Esophagus mucosa (tissue), 1 donor: ENCODE measurements at places on chromosomes 2 and 18. TPM values are rescaled to one million over a fixed set of nuclear protein-coding genes. Genes with fewer than 3 reads are reported as not detected.

GRCh38 chr2:175156534-175156933, 11.5 kb downstream of the ATF2 start:
- ATAC-seq = no peak

DNA sequence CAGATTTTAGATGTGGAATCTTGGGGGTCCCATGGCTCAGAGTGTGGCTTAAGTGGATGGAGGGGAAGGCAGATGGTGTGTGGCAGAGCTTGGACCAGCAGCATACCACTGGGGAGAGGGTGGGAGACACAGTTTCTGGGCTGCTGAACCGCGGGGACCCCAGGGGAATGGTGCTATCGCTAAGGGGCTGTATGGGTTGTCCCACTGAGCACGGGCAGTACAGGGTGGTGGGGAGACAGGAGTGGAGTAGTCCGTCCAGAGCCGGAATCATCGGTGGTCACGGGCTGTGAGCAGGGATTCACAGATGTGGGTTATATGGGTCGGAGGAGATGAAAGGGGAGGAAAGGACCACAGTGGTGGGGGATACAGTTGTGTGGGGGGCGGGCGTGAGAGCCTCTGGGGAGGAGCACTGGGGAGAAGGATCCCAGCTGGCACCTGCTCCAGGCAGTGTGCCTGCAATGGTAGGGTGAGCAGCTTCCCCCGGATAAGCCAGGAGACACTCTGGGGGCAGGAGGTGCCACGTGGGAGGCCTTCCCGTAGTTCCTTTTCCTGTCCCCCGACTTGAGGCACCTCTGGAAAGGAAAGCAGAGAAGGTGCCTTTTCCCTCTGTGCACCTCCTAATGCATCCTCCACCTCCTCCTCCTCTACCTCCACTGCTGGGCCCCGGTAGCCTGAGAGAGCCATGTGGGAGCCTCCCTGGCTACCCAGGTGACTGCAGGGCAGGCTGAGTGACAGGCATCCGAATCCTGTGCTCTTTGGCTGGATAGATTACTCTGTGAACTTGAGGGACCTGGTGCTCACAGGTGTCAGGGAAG, 24.9 kb downstream of the IGFBP5 start:
- no peak for ATAC-seq

- peak; percentile 27 for ATAC-seq
Observed at GRCh38 chr2:54589340-54590215, 133.5 kb downstream of the SPTBN1 start.

- ATAC-seq = peak; percentile 78
Observed at GRCh38 chr2:101736861-101737291, 39.4 kb downstream of the MAP4K4 start.

- ATAC-seq = no peak
Observed at GRCh38 chr2:133773854-133774653, 205.8 kb upstream of the NCKAP5 start.

DNA sequence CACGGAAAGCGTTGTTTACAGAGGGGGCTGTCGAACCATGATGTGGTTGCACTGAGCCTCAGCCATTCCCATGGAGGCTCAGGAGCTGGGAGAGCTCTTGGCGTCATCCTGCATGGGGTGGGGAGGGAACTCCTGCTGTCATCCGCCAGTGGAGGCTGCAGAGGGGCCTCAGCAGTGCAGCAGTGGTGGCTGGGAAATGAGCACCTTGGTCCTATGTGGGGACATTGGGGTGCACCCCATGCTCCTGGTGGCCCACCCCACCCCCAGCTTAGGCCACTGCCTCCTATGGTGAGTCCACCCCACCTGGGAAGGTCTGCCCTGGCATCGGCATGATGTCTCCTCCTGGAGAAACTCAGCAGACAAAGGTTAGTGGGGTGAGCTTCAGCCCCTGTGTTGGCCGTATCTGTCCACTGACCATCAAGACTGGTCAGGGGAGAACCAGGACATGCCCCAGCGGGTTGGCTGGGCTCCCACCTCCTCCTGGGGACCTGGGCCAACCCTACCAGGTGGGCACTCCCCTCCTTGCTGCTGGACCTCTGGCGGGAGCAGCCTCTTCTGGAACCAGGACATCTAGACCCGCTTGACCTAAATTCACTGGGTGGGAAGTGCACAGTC, 67.8 kb upstream of the HDAC4 start:
- no peak for ATAC-seq

DNA sequence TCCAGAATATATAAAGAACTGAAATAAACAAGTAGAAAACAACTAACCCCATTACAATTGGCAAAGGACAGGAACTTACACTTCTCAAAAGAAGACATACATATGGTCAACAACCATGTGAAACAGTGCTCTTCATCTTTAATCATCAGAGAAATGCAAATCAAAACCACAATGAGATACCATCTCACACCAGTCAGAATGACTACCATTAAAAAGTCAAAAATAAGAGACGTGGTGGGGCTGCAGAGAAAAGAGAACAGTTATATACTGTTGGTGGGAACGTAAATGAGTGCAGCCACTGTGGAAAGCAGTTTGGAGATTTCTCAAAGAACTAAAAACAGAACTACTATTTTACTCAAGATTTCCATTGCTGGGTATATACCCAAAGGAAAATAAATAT, 1696.3 kb upstream of the TMEFF2 start:
- ATAC-seq = no peak

- no peak for ATAC-seq
Observed at GRCh38 chr2:69096326-69097095, 83.5 kb downstream of the ANTXR1 start.

GRCh38 chr2:236786751-236787150, 217.1 kb downstream of the ACKR3 start:
- ATAC-seq = no peak

- no peak for ATAC-seq
Observed at GRCh38 chr2:128346291-128347170, 27.9 kb upstream of the HS6ST1 start.

GRCh38 chr2:39431592-39432316, 5.3 kb downstream of the MAP4K3 start:
- ATAC-seq = peak; percentile 42

- no peak for ATAC-seq
Observed at GRCh38 chr2:179613701-179614100, 247.7 kb downstream of the ZNF385B start.

DNA sequence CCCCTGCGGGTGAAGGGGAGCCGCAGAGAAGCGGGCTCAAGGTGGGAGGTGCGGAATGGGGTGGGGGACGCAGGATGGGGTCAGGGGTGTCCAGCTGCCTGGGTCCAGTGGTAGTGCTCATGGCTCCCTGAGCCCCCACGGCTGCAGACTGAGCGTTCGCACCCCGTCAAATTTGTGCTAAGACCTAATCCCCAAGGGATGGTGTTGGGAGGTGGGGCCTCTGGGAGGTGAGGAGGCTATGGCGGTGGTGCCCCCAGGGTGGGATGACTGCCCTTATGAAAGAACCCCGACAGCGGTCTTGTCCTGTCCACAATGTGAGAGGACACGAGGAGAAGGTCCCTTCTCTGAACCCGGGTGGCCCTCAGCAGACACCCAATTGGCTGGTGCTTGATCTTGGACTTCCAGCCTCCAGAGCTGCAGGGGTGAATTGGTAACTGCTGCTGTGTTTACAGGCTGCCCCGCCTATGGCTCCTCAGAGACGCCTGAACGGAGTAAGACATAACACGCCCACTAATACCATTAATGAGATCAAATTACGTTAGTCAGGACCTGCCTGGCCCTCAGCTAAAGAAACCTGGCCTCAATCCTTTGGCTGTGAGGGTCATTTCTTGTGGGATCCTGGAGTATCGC, 42.6 kb downstream of the PXDN start:
- ATAC-seq = peak; percentile 46

GRCh38 chr2:241652722-241653121, 15.2 kb downstream of the ATG4B start:
- no peak for ATAC-seq

GRCh38 chr2:215369181-215369760, 57.4 kb downstream of the ATIC start:
- ATAC-seq = no peak

GRCh38 chr2:154758871-154759270, 60.4 kb downstream of the KCNJ3 start:
- ATAC-seq = no peak

DNA sequence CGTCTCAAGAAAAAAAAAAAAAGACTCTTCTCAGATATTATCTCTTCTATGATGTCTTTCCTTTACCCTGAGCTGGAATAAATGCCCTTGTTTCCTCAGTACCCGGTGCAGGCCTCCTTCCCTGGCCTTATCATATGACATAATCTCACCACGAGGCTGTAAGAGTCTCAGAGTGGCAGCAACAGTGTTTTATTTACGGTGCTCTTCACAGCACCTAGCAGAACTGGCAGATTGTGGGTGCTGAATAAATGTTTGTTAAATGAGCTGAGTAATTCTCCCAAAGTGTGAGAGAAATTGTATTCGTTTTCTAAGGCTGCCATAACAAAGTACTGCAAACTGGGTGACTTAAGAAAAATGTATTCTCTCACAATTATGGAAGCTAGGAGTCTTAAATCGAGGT, 82.8 kb upstream of the CD28 start:
- no peak for ATAC-seq

DNA sequence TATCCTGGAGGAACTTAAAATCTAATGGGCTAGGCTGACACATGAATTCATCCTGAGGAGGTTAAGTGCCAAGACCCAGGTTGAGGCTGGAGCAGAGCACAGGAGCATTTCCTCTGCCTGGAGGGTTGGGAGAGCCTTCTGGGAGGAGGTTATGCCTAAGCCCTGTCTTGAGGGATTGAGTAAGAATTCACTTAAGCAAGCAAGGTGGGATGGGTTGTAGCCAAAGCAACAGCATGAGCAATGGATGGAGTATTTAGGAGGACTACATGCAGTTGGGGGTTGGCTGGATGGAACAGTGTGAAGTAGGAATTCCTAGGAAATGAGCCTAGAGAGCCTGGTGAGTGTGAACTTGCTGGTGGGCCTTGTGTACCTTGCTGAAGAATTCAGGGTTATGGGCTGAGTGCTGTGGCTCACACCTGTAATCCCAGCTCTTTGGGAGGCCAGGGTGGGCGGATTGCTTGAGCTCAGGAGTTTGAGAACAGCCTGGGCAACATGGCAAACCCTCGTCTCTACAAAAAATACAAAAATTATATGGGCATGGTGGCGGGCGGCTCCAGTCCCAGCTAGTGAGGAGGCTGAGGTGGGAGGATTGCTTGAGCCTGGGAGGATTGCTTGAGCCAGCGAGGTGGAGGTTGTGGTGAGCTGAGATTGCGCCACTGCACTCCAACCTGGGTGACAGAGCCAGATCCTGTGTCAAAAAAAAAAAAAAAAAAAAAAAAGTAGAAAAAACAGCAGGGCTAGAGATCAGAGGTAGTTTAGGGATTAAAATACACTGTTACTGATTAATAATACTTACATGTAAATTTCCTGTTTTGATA, 22.2 kb downstream of the TANC1 start:
- ATAC-seq = peak; percentile 91

GRCh38 chr18:25047983-25048382, 304.0 kb downstream of the ZNF521 start:
- ATAC-seq = no peak

- peak; percentile 53 for ATAC-seq
Observed at GRCh38 chr18:58669731-58670378, 1.4 kb upstream of the MALT1 start.

DNA sequence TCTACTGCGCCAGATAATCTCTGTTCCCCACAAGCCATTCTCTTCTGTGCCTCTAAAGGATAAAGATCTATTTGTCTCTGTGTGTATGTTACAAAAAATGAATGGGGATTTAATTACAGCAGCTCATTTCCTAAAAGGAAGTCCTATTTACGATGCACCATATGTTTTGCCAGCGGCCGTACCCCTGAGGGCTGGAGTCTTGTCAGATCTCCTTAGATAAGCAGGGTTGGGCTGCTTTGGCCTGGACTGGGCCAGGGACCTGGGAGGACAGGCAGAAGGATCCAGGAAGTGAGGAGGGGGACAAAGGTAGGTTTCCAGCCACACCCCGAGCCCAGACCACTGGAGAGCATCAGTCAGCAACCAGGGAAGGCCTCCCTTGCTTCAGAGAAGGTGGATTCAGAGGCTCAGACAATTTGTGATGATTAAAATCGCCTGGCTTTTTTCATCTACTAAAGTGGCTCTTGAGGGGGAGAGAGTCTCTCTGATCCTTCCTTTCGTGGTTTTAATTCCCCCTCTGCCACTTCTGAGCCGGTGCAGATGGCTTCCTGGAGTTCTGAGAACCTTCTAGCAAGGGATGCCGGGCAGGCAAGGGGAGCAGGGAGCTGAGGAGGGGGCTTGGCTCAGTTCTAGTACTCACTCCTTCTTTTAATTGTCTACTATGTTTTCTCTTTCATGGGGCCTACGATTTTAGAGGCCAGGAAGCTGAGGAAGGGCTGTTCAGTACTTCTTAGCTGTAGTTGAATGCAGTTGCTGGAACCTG, 42.1 kb downstream of the MYCN start:
- ATAC-seq = no peak

GRCh38 chr2:106745468-106745867, 140.5 kb downstream of the ST6GAL2 start:
- ATAC-seq = no peak

- ATAC-seq = peak; percentile 12
Observed at GRCh38 chr2:45000341-45000901, 8.8 kb downstream of the SIX2 start.

The MC4R gene
- not detected for total RNA-seq

The SNTG2 gene
- 0.60 TPM for total RNA-seq

The ABCG5 gene
- not detected for total RNA-seq

The MAL gene
- total RNA-seq = 382 TPM

The FABP1 gene
- total RNA-seq = not detected

The APCDD1 gene
- total RNA-seq = 42.2 TPM

The GPR75 gene
- total RNA-seq = 1.5 TPM

The NEU4 gene
- total RNA-seq = not detected
